ENCODE measurements at places on chromosomes 5 and 9.

- no peak for DNase-seq
Measured at GRCh38 chr9:86329649-86330048, 24.6 kb downstream of the TUT7 start.

DNA sequence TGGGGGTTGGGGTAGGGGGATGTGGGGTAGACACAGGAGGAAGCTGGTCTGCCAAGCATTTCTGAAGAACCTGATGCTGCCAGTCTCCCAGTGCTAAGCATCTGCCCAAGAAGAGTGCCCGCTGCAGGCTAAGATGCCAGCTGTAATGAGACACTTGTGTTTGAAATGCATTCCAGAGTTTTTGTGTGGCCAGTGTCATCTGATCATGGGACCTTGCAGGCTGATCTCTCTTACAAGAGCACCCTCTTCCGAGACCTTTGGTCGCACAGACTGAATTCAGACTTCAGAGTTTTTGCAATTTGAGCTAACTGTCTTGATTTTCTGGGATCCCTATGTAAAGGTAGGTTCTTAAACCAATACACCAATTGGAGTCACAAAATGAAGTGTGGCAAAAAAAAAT is 58.1 kb downstream of the DENND1A start:
- no peak for DNase-seq

DNA sequence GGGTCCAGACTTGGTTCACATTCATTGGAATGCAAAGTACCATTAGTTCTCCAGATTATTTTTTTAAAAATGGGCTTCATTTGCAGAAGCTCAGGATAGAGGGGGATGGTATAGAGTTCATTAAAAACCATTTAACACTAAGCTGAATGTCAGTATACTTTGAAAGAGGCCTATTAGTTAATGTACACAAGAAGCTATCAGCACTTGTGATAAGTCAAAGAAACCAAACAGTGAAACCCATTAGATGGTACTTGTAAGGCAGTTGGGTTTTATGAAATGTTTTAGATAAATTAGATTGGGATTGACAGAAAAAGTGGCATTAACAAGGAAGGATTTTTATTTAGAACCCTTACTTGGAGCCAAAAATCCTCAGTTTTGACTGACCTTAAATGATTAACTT is 229.2 kb upstream of the MPDZ start:
- DNase-seq: no peak

GRCh38 chr5:162407614-162408013 is 340.0 kb downstream of the GABRG2 start:
- no peak for DNase-seq

DNA sequence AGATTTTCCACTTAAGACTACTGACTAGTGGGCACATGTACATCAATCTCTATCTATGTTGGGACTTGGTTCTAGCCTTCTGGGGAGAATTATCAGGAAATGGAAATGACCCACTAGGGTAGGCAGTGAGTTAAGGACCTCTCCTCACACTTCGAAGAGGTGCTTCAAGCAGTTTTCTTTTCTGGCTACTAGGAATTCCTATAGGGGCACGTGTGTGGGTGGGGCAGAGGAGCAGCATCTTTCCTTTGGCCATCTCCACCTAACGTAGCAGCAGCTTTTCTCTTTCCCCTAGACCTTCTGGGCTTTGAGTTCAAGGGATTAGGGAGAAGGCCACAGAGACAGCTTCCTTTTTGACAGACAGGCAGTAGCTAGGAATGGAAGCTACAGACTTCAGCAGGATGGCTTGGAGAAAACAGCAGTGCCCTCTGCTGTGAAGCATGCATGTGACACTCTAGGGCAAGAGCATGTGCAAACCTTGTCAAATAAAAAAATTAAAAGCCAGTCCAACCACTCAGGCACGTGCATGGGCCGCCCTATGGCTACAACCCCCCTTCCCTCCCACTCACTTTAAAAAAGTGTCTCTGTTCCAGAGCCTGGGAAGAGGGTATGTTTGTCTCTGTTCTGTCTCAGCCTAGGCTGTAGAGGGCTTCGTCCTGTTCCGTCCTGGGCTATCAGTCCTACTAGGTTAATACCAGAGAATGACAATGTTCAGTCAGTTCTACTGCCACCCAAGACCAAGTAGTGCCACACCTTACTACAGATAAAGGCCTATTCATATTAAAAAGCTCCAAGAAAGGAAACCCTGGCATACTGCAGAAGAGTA is 8.7 kb upstream of the GFRA3 start:
- DNase-seq: no peak

DNA sequence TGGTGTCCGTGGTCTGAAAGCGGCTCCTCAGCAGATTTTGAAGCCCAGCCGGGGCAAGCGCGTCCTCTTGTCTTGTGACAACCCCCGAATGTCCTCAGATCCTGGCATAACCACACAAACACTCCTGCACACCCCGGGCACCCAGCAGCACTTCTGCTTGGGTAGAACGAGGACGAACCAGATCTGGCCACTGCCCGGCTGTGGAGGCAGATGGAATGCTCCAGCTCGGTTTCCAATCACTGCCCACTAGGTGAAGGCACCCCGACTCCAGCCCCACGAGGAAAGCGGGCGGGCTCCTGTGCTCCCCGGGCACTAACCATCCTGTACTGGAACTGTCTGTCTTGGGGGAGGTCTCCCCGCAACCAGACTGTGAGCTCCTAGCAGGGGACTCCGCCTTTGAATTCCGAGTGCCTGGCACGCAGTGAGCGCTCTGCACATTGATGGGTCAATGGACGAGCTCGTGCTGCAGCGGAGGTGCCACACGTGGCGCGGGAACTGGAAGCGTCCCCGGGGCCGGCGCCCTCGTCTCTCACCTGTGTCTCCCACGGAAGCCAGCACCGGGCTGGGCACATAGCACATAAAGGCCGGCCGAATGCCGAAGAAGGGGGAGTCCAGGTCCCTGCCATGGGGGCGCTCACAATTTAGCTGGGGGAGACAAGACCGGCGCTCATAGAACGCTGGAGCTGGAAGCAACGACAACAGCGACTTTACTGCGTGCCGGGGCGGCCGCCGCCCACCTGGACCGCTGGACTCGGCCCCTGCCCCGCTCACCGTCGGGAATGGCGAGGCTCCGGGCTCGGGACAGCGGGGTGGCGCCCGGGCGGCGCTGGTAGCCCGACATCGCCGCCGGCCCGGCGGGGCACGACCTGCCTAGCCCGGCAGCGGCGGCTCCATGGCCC is 608 bp downstream of the ENTR1 start:
- peak; percentile 87 for DNase-seq

DNA sequence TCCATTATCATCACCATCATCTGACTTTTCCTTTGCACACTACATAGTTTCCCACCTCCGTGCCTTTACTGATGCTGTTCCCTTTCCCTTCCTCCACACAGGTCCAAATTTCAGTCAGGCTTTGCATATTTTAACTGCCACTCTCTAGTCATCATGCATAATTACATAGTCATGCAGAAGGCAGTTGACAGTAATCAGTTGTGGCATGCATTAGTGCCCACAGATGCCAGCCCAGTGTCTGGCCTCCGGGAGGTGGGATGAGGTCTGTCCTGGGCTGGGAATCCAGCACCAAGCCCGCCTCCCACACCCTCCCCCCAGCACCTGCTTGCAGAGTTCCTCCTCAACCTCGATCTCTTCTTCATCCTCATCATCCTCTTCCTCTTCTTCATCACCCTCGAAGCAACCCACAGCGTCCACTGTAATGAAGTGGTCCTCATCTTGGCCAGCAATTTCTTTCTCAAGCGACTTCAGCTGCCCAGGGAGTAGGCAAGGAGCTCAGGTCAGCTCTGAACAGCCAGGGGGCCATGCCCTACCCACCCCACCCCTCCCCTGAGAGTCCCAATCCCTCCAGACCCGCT is 8.8 kb downstream of the BBLN start:
- no peak for DNase-seq

GRCh38 chr5:141525653-141526052 is 36.8 kb downstream of the PCDHGC5 start:
- no peak for DNase-seq

DNA sequence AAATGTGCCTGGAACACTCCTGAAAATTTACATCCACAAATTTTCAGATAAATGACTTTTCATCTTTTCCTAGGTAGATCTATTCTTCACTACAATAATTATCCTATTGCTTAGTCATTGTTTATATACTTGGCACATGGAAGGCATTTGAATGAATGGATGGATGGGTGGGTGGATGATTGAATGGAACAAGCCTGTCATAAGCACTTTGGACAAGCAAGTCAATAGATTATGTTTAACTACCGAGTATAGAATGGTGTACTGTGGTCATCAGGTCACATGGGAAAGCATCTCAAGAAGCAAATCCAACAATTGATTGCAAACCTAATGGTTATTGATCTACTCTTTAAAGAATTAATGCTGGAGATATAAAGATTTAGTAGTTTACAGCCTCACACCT is 114.4 kb upstream of the DMRTA1 start:
- DNase-seq: no peak

- no peak for DNase-seq
Measured at GRCh38 chr5:122773619-122774018, 1.3 kb upstream of the SNX2 start.

GRCh38 chr5:44935871-44936270 is 127.1 kb downstream of the MRPS30 start:
- DNase-seq: no peak

DNA sequence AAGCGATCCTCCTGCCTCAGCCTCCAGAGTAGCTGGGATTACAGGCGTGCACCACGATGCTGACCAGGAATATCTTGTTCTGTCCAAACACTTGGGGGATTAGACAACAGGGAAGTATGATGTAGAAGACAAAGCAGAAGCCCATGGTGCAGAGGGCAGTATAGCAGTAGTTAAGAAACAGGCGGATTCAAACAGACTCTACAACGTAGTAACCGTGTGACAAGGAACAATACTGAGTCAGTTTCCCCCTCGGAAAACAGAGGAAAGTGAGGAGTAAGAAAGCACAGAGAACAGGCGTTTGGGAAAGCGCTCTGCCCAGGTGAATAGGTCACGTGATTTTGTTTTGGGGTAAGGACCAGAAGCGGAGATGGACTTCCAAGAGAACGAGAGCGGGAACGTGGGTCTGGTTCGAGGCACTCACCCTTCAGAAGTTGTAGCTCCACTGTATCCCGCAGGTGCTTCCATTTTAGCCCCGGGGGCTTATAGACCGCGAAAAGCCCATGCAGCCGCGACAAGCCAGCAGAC is 306 bp downstream of the TRUB2 start:
- no peak for DNase-seq

GRCh38 chr5:130651440-130651839 is 513.6 kb downstream of the HINT1 start:
- DNase-seq: no peak

DNA sequence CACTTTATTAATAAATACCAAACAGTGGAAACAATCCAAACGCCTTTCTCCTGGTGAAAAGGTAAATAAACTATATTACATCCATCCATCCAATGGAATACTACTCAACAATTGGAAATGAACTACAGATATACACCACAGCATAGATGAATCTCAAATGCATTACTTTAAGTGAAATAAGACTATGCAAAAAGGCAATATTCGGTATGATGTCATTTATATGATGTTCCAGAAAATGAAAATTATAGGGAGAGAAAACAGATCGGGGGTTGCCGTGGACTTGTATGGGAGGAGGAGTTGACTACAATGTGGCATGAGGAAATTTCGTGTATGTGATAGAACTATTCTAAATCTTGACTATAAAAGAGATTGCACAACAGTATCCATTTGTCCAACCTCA is 27.5 kb upstream of the SLIT3 start:
- no peak for DNase-seq

- no peak for DNase-seq
Measured at GRCh38 chr9:132024589-132024988, 55.1 kb downstream of the MED27 start.

DNA sequence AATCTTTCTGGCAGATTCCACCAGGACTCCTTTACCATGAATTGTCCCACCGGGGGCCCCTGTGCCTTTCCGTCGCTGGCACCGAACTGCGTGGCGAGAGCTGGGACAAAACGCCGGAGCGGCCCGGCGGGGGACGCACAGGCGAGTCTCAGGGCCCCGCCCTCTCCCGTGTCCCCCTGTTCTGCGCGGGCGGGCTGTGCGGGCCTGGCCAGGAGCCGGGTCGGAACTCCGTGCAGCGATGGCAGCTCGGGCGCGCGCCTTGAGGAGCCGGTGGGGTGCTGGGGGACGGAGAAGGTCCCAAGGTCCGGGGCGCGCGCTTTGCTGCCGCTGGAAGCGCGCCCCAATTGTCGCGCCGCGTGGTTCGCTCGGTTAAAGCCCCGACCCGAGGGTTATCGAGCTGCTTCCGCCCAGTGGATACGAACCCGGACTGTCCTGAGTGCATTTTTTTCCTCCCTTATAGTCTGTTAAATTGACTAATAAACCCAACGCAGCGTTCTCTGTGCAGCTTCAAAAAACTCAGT is 125.3 kb downstream of the TMEM174 start:
- no peak for DNase-seq

DNA sequence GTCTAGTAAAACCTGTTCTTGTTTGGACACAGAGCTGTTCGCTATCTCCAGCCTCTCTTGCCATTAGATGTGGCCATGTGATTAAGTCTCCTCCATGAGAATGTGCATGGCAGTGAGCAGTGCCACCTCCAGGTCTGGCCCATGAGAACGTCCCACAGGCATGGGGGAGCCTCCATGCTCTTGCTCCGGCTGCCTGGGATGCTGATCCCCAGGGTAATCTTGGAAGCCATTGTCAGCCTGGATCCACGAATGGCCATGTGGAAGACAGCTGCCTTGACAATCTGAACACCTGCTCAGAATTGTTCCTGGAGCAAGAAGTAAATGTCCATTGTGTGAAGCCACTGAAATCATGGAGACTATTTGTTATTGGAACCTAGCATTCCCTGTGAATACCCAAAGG is 83.5 kb downstream of the FSTL4 start:
- no peak for DNase-seq

DNA sequence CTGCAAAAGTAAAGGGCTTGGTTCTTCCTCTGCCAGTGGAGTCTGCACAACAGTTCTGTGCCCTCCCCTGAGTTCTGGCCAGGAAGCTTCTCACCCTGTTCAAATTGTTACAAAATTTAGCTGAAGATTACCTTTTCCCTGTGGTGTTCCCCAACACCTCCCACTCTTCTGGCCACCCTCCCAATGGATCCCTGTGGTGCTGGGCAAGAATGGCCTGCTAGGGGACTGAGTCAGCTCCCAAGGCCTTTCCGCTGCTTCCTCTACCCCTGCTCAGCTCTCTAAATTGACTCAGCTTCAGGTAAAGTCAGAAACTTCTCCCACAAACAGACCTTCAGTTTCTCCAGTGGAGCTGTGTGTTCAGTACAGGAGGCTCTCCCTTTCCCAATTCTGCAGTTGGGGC is 186.0 kb downstream of the NR2F1-AS1 start:
- no peak for DNase-seq

- no peak for DNase-seq
Measured at GRCh38 chr5:78569441-78569840, 79.1 kb downstream of the LHFPL2 start.
